Stimulated activated CD4-positive, alpha-beta T cell treated with anti-CD3 and anti-CD28 coated beads, Interleukin-15, amount 100 ng/mL, for 1 hour (primary cell): ENCODE measurements at places on chromosomes 7 and 10.

GRCh38 chr7:39133088-39133487 is 155.4 kb downstream of the POU6F2 start:
- DNase-seq, result no peak

DNA sequence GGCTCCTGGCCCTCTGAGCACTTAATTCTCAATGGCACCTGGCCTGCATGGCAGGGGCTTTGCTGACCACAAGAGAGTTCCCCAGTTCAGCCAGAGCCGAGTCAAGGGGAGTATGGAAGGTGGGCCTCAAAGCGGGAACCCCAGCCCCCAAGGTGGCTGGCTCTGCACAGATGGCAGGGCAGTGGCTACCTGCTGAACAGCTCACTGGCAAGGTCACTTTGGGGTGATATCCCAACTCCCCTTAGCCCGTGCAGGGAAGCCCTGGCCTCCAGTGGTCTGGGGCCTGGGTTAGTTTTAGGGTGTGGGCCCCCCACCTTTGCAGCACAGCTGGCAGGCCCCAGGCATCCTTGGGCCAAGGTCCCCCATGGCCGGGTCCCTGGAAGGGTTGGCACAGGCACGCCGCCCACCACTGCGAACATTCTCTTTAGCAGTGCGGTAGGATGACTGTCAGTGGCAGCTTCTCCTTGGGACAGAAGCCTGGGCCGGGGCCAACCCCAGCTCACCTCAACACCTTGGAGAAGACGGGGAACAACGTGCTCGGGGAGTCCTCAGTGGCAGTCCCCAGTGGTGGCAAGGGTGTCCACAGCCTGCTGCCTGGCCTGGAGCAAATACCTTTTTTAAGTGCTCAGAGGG is 36.8 kb downstream of the PPIF start:
- no peak for DNase-seq

DNA sequence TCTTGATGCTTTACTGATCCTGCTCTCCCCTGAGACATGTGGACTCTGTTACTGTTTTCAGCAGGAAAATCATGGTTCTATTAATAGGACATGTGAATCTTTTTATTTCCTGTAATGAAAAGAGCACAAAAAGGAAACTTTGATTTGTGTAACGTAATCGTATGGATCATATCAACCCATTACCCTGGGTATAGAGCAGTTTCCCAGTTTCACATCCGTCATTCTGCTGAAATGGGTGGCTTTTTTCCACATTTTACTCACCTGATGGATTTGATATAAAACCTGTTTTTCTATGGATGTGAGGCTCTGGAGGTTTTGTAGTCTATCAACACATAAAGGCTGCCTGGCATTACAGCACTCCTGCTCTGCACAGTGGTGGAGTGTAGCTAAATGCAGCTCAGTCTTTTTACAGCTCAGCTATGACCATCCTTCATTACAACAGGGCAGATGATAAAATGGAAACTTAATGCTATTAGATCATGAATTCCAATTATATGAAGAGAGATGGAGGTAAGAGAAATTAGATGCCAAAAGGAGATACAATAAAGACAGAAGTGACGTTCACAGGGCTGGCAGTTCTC is 486.3 kb upstream of the C7orf33 start:
- no peak for DNase-seq

DNA sequence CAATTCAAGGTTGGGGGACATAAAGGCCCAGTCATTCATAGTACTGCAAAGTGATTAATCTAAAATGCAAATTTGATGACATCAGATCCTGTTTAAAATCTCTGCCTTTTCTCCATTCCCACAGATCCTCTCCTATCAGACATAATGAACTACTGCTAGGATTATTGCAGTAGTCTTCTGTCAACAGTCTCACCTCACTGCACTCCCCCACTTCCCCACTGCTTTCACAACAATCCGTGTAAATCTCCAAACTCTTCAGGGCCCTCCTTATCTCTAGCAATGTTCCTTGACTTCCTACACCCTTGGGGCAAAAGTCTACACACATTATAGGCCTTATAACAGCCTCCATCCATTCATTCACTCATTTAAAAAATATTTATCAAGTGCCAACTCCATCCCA is 112.4 kb downstream of the KBTBD2 start:
- DNase-seq, result no peak

DNA sequence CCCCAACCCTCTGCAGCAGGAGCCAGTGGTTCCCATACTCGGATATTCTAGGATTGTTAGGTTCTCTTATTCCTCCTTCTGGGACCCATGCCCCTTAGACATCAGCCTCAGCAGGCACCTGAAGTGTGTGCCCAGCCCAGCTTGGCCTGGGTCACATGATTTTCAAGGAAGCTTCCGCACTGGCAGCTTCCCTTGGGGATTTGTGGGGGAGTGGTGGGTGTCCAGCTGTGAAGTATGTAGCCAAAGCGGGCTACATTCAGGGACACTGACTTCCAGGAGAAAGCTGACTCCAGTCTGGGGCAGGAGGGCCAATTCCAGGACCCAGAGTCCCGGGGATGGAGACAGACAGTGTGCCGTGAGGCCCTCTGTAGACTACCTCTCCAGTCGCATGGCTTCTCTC is 1.3 kb downstream of the LDB1 start:
- no peak for DNase-seq

- DNase-seq, result no peak
Measured at GRCh38 chr10:72419241-72419640, 64.5 kb upstream of the DNAJB12 start.

DNA sequence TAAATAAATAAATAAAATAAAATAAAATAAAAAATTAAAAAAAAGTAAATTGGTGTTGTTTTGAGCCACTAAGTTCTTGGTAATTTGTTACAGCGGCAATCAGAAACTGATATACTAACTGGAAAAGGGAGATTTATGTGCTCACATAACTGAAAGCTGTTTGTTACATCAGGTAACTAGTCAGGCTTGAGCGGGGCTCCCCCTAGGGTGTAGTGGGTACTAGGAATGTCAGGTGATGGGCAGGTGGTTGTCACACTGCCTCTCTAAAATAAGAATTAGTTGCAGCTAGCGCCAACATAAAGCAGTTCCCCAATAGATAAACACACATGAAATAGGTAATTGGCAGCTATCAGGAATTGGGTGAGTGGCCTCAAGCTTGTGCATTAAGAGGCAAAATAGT is 1336.9 kb downstream of the XPNPEP1 start:
- no peak for DNase-seq

DNA sequence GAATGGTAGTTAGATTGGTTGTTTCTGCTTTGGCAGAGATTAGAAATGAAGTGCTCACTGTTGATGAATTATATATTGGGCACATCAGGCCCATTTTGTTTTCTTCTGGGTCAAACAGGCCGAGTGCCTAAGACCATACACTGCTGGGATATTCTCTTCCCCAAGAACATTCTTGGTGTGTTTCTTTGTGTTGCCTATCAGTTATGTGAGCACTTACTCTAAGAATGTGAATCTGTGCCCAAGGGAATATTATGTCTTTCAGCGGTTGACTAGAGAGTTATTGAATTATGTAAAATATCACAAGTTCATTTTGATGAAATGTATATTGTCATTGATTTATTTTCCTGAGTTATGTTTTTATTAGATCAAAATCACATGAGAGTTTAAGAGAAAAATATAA is 255.5 kb upstream of the SMIM30 start:
- DNase-seq, result no peak

- no peak for DNase-seq
Measured at GRCh38 chr10:75803816-75804552, 372.6 kb downstream of the LRMDA start.

DNA sequence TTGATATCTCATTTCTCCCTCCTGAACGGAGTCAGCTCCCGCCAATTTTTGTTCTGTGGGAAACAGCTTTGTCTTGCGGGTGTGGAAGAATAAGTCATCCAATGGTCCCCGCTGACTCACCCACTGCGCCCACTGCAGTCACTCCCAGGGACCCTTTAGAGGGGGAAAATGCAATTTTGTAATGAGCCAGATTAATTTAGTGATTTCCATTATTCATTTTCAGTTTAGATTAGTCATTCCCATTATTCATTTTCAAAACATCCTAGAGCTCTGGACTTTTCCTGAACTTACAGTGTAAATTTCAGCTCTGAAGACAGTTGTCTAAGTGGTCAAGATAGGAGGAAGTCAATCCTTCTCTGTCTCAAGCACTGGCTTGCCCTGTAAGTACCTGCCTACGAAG is 154.9 kb upstream of the TMEM72 start:
- no peak for DNase-seq

GRCh38 chr7:113812591-113813255 is 106.1 kb downstream of the PPP1R3A start:
- DNase-seq, result no peak

- no peak for DNase-seq
Measured at GRCh38 chr7:120028636-120029035, 244.3 kb upstream of the KCND2 start.

DNA sequence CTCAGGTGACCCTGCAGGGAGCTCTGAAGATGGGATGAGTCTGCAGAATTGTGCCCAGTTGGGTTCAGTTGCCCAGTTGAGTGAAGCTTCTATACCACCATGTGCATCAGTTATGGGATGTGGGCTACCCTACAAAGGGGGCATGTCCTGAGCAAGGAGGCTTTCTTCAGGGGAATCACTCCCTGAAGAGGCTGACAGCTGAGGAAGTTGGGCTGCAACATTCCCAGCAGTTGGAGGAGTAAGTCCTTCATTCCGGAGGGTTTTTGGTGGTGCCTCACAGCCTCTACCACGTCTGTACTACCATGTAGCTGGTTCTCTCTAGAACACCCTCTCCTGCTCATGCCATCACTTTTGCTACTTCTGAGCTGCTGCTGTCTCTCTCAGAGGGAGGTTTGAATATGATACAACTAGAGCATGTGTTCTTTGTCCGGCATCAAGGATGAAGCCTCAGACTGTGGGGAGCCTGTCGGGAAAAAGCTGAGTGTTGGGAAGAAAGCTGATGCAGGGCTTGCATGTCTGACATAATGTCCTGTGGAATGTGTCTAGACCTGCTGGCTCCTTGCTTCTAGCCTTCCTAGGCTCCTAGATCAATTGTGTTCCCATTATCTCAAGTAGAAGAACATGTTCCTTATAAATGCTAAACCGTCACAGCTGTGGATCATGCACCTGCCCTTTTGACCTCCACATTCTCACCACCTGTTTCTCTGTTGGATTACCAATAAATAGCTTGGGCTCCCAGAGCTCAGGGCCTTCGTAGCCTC is 355.8 kb downstream of the CCSER2 start:
- DNase-seq, result no peak

DNA sequence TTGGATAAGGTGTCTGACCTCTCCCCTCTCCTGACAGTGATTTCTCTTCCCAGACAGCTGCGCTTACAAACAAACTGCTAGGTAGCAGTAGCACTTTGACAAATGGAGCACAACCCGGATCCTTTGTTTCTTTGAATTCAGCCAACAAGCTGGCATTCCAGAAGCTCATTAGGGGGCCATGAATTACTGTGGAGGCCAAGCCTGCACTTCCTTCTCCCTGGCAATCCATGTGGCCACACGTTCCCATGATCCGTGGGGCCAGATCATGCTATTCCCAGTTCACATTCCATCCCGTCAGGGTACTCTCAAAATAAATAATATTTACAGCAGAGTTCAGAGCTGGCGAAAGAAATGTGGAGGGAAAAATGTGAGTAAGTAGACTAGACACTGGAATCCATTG is 172.4 kb downstream of the PRPF18 start:
- no peak for DNase-seq

GRCh38 chr10:1744524-1744923 is 7.2 kb upstream of the ADARB2 start:
- DNase-seq, result no peak

DNA sequence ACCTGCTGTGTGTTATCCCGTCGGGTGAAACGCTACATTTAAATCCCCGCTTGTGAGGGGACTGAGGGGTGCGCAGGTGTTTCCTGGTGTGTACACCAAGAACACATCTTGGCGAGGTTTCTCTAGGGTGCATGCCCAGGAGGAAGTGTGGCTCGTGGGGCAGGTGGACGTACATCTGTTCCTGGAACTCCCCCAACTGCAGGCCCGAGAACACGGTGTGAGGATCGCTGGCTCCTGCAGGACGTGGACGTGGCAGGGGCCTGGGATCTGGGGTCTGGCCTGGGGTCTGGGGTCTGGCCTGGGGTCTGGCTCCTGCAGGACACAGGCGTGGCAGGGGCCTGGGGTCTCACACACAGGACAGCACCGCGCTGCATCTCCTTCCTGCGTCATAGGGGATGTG is 10.1 kb downstream of the KNDC1 start:
- DNase-seq, result no peak

GRCh38 chr7:111801277-111801676 is 239.0 kb upstream of the IMMP2L start:
- DNase-seq, result no peak

DNA sequence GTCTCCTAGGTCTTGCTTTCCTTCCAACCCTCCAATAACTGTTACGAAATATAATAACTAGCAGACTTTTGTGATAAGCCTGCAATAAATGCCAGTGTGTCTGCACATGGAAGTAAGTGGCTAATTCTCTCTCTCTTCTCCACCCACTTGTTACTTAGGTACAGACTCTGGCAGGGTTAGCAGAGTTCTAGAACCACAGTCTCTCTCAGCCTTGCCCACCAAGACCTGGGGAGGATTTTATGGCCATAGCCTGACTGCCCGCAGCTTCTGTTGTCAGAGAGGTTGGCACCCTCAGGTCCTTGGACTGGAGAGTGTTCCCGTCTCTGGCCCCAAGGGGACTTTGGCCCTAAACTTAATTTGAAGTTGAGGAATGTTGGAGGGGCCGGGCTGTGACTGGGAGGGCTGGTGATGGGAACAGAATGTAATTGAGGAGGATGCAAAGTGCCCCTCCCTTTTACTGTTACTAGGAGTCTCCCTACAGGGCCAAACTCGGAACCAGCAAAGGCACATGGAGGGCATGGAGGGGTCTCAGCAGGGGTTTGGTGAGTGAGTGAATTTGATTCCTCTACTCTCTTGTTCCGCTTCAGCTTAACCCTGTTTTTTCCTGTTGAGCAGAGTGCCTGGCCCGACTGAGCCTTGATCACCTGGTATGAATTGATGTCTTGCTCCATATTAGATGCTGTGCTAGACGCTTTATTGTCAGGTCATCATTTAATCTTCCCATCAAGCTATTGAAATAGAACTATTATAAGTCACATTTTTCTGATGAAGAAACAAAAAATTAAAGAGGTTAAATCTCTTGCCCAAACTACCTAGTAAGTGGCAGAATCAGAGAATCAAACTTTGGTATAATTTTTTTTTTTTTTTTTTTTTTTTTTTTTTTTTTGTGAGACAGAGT is 37.0 kb upstream of the LCOR start:
- no peak for DNase-seq

DNA sequence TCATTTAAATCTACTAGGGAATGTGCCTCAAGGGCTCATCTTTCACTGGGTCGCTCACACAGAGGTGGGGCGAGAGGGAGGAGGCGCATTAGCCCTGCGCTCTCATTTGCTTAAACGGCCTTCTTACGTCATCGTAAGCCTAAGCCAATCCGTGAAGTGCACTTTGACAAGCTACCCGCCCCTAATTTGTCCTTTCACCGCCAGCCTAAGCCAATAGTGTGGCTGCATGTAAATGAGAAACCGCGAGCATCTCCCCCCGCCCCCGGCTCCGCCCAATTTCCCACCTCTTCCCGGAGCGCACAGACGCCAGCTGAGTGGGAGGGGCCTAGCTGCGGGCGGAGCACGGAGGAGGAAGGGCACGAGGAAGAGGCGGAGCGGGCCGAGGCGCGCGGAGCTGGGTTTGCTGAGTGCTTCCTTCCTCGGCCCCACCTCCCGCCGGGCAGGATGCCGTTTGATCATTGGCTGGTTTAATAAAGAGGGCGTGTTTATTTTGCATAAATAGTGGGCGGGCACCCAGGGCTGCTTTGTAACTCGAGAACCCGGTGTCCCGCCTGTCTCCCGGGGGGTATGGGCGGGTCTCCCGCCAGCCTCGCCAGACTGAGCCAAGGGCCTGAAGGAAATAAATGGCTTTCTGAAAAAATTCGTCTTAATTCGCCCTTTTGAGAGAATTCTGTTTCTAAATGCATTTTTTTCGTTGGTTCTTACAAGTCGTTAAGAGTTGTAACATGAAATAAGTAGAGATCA is 289.6 kb upstream of the NFE2L3 start:
- peak; percentile 50 for DNase-seq
